ENCODE measurements at places on chromosomes 6 and 20.

DNA sequence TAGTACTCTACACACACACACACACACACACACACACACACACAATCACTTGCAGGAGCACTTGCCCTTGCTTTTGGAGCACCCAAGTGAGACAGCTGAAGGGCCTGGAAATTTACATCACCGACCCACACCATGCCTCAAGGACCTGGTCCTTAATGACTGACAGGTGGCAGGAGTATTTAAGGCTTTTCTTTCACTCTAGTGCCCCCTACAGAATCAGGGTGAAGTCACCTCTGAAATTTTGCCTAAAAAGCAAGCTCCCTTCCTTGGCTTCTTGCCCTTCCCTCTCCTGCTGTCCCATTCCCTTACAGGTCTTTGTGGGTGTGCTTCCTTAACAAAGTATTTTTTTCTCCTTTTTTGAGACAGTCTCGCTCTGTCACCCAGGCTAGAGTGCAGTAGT, 353.5 kb upstream of the IRAK1BP1 start:
- no peak for DNase-seq

GRCh38 chr20:57801581-57801980, 91.8 kb upstream of the PMEPA1 start:
- no peak for DNase-seq

DNA sequence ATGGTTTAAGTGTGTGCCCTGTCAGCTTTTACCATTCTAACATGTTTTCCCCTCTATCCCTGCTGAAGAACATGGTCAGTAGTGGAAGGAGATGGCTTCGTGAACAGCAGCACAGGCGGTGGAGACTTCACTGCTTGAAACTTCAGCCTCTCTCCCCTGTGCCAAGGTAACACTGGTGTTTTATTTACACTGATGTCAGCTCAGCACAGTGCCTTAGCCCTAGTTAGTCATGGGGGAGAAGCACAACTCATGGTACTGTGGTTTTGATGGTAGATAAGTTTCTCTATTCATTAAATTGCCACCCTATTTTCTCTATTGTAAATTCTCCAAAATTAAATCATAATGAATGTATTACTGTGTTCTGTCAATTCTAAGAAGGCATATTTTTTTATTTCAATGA, 56.6 kb downstream of the MTHFD1L start:
- DNase-seq: no peak

- DNase-seq: no peak
Observed at GRCh38 chr6:25617997-25618396, 34.0 kb upstream of the SCGN start.

DNA sequence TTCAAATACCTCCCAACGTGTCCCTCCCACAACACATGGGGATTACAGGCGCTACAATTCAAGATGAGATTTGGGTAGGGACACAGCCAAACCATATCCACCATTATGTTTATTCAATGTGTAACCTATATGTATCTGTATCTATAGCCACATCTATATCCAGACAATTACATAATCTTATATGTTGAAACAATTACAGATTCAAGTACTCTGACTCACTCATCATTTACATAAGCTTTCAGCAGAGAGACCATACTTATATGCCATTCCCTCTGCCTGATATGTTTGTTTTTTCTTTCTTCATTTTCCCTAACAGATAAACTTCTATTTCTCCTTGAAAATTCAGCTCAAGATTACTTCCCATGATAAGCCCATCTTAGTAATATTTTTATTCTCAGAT, 163.6 kb downstream of the LAMA2 start:
- DNase-seq: no peak

DNA sequence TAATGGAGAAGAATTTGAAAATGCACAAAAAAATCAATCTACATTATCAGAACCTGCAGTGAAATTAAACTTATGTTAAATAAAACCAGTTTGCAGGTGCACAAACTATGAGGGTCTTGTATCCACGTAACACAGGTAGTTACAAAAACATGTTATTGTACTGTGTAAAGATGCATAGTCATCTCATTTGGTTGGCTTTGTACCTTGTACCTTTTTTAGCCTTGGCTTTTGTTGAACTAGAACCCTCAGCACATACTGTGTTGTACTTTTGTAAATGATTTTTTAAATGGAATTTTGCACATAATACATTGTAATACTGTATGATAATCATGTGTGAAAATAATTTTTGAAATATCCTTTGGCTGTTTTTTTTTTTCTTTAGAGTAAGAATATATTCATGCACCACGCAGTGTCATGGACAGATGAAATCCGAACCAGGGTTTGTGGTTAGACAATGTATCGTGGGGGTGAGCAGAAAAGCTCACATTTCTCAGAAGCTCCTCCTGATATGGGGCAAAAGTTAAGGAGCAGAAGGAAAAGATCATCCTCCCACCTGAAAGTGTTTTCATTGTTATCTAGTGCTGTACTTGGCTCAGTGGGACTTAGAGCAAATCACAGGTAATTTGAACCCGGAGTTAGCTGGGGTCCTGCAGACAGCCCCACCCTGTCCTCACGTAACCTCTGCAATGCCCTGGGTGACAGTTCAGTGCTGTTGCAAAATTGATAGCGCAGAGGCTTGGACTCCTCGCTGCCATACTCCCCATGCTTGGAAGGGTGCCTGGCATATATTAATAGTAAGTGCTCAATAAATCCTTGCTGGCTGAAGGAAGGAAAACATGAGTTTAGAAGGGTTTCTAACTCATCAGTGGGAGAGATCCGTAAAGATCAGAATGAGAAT, 14.8 kb upstream of the NAA20 start:
- DNase-seq: no peak

GRCh38 chr6:5524110-5524509, 262.8 kb downstream of the FARS2 start:
- DNase-seq: no peak

DNA sequence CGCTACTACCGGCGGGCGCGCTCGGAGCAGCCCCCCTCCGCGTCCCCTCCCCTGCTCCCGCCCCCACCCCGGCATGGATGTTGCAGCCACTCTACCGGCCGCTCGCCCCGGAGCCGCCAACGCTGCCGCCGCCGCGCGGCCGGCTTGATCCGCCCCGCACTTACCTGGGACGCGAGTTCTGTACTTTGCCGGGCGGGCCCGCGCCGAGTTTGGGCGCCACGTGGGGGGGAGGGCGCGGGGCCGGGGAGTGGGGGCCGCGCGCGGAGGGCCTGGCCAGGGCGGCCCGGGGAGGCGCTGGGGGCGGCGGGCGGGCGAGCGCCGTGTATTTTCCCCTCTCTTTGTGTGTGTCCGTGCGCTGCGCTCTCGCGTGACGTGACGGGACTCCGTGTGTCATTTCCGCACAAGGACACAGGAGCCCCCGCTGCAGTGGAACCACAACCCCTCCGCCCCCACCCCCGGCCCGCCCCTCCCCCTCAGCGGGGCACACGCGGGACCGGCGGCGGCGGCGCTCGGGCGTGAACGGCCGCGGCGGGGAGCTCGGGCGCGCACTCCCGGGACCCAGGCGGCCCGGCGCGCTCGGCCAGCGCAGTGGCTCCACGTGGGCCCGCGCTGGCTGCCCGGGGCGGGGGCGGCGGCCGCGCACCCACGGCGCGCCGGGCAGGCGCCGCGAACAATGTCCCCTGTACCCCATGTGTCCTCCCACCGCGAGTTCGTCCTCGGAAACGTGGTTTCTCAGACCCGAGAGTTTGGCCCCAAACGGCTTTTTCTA, at the start of gene BEND3:
Gene BEND3 (minus strand): TSS at position 590 of the 769 bp plus-strand sequence. CDS start 16,230 bp downstream, outside the sequence.
- DNase-seq: no peak

DNA sequence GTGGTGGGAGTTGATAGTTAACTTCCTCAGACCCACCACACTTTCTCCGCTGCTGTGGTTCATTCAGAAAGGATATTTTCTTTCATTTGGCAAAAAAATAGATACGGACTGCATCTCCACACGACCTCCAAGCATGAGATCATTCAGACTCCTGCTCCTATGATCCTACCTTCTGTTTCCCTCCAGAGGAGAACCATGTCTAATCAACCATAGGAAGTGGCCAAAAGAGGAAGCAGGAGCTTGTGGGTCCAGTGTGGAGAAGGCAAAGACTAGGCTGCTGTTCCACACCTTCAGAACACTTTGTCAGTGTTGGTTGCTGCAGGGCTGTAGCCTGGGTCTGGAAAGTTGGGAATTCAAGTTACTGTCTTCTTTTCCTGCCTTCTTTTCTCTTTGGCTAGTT, 10.6 kb upstream of the KIF13A start:
- no peak for DNase-seq

DNA sequence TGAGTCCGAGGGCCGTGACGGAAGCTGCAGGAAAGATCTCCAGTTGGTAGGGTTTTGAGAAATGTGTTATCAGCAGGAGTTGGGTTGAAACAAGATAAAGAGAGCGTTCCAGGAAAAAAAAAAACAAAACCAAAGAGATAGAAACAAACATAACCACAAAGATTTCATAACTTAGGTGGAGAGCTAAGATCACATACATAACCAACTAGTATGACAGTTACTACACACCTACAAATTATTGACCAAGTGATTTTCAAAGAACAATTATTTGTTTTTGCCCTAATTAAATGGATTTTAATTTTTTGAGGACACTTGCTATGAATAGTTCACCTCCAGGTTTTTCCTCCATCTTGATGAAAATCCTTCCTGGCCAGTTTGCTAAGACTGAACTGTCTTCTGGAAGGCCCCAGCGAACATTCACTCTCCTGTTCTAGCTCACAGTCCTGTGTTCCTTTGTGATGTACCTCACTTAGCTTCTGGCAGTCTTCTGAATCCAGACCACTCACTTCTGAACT, 69.4 kb downstream of the SNX9 start:
- no peak for DNase-seq

DNA sequence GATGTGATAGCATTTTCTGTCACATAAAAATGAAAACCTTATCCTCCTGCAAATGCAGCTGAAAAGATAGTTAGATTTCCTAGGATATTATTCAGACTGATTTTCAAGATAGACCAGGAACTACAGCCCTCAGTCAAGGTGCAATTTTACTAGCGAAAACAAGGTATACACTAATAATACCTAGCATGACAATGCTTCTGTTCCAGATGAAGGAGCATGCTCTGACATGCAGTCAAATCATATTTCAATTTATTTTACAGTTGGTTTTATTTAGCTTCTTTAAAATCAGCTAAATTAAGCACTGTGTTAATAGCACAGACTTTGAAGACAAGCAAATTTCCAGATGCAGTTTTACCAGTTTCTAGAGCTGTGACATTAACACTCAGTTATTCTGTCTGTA, 14.2 kb upstream of the TNFAIP3 start:
- DNase-seq: no peak

DNA sequence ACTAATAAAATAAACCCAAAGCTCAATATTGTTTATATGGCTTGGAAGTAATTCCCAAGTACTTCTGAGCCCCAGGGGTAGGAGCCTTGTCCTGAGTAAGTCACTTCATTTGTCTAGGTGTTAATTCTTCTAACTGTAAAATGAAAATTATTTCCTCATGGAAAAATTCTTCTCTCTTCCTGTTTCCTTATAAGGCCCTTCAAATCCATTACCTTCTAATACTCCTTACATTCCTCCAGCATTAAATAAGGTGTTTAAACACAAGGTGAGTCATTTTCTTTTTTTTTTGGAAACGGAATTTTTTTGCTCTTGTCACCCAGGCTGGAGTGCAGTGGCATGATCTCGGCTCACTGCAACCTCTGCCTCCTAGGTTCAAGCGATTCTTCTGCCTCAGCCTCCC, 41.9 kb downstream of the PRR18 start:
- DNase-seq: no peak

DNA sequence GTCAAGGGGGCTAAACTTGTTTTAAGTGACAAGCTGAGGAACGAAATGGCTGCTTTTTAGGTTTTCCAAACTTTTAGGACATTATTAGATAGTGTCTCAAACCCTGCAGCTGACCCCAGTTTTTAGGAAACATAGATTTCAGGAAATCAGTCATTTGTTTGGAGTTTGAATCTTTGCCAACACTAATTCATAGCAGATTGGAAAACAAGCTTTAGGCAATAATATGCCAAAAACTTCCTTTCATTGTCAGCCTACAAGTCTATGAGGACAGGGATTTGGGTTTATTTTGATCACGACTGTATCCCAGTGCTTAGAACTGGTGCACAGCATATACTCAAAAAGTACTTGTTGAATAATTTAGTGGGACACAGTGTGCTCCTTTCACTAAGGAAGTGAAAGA, 123.2 kb downstream of the TINAG start:
- DNase-seq: no peak

DNA sequence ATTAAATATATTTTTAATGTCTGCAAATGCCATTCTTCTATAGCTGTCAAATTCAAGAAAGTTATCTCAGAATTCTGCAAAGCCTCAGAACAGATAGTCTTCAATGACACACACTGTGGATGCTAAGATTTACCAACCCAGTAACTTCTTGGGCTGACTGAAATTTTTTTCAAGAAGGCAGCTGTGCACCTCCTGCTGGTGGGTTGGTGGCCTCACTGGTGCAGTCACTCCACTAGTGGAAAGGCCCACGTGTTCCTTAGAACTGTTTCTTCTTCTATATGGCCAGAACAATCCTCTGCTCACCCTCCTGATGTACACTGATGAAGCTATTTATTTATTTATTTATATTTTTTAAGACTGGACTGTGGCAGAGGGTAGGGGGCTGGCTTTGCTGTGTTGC, 28.1 kb upstream of the MTCL3 start:
- no peak for DNase-seq

DNA sequence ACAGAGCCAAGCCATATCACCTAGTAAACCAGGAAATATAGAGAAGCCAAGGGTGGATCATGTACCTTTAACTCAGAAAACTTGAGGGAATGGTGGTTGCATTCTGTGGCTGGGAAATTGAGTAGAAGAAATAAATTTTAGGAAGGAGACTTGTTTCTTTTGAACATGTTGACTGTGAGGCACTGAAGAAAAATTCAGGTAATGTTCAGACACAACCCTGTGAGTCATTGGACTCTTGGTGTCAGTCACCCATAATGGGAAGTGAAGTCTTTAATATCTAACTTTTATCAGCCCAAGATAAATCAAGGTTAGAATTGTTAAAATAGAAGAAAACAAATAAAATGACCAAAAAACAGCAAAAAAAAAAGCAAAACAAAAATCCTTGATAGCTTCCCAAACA, 98.8 kb upstream of the GRIK2 start:
- DNase-seq: no peak

- DNase-seq: no peak
Observed at GRCh38 chr20:52076164-52076563, 115.4 kb downstream of the ZFP64 start.

DNA sequence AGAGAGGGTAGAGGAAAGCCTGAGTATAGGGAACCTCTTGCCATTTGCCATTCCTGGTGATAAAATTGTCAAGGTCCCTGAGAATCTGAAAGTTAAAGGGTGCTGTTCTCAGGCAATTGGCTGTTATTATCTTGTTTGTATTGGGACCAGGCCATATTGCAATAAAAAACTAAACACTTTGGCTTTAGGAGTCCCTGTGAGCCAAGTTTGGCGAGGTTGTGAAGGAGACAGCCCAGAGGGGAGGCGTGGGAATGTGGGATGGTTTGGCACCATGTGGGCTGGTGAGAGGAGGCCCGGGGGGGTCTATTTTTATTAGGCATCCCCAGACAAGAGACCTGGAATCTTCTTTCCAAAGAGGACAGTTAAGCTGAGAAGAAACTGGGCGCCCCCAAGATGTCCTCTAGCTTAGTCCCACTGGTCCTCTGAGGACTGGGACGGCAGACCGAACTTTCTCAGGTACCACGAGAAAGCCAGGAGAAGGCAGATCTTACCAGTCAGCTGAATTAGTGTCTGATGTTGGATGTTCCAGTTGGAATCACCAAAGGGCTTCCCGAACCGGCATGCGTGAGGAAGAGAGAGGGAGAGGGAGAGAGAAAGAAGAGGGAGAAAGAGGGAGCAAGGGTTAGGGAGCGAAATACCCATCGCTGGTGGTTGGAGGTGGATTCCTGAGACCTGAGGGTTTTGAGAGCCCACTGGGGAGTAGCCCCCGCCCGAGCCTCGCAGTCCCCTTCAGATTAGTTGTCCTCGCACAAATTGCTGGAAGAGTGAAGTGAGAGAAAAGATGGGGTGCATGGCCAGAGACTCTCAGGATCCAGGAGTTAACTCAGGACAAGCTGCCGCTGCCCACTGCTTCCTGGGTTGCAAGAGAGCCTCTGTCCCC, 24.4 kb downstream of the DYNLT1 start:
- DNase-seq: no peak

Measured in stimulated activated CD4-positive, alpha-beta T cell treated with anti-CD3 and anti-CD28 coated beads, Interleukin-15, amount 100 ng/mL, for 1 hour (primary cell).